Activated CD8-positive, alpha-beta memory T cell treated with anti-CD3 and anti-CD28 coated beads for 4 hours (primary cell): ENCODE measurements at places on chromosomes 11 and 22.

DNA sequence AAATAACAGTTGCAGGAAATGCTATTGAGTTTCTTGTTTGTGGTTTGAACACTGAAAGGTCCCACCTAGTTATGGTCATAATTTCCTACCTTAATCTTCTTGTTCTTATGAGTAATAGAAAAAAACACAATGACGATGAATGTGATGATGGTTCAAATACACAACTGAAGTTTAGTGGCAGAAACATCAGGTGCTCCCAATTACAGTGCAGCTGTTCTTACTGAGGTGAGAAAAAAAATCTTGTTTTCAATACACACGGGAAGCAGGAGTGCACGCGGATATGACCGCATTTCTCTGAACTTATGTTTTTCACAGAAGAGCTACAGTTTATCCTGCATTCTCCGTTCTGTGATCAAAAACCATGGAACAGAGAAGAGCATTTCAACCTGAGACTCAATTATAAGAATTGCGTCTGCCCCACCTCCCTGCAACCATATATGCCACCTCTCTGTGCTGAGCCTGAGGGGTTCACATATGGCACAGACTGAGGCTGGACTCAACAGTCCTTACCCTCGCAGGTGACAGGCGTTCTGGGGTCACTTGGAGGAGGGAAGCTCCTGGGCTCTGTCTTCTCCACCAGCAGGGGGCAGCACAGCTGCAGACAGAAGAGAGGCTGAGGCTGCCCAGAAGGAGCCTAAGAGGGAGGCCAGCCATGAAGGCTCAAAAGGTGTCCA lies 99.7 kb upstream of the IGLL5 start:
- DNase-seq = peak; percentile 46

DNA sequence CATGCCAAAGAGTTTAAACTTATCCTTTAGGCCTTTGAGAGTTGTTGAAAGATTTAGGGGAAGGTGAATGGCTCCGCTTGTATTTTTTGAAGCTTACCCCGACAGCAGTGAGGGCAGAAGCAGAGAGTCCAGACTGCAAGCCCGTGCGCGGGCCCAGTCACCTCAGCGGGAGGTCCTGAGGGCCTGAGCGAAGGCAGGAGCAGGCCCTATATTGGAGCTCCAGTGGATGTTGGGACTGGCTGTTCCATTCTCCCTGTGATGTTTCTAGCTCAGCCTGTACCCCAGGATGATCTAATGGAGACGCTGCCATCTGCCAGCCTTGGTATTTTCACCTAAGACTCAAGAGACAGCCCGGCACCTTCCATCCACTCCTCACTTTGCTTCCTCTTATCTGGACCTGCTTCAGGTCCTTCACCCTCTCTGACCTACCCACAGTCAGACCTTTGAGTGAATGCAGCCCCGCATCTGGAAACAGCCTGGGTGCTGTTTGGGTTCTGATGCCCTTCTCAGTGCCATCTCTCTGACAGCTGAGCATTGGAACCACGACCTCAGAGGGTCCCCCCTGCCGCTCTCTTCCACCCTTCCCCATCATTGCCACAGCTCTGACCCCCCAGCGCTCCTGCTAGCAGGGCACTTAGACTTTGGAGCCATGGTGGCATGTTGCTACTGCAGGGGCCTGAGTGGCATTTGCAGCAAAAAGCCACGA lies 628.2 kb upstream of the CADM1 start:
- no peak for DNase-seq

- no peak for DNase-seq
Observed at GRCh38 chr11:18492888-18493287, 33.9 kb downstream of the TSG101 start.

GRCh38 chr11:116263770-116264169 lies 509.0 kb downstream of the BUD13 start:
- DNase-seq = no peak

DNA sequence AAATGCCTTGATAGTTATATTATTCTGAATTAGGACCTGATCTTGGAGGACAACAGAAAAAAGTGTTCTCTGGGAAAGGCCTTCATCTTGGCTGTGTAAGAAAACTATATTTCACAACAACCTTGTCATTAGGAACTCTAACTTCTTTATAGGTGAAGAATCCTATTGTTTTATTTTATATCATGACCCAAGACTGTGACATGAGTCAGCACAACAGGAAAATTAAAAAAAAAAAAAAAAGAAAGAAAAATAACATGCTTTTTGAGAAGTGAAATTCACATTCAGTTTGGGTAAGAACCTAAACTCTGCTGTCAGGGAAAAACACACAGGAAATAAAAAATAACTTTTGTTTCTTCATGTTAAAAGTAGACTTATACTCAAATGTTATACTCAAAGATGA lies 11.7 kb upstream of the FOLR2 start:
- no peak for DNase-seq

GRCh38 chr22:19597399-19597735 lies 73.2 kb upstream of the CLDN5 start:
- peak; percentile 13 for DNase-seq

DNA sequence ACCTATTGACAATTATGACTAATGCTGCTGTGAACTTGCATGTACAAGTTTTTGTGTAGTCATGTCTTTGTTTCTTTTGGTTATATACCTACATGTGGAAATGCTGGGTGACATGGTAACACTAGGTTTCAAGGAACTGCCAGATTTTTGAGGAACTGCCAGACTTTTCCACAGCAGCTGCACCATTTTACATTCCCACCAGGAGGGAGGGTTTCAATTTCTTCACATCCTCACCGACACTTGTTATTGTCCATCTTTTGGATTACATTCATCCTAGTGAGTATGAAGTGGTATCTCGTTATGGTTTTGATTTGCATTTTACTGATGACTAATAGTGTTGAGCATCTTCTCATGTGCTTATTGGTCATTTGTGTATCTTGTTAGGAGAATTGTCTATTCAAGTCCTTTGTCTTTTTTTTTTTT lies 13.3 kb downstream of the CLDN5 start:
- no peak for DNase-seq

GRCh38 chr11:57905439-57905838 lies 118.2 kb upstream of the OR9Q1 start:
- DNase-seq = no peak

DNA sequence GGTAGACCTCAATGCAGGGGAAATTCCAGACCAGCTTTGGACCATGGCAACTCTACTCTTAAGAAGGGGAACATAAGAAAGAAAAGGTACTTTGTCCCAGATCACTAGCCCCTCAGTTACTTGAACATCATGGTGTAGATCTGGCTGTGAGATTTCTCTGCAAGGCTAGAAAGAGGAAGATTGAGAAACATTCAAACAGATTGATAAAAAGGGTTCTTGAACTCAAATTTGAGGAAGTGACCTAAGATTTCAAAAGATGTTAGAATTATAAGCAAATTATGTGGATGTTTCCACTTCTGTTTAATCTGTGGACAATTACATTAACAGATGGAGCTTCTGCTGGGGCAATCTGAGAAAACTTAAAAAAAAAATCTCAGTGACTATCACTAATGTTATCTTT lies 21.8 kb upstream of the UPB1 start:
- DNase-seq = no peak

- DNase-seq = no peak
Observed at GRCh38 chr11:17734986-17735817, 621 bp downstream of the KCNC1 start.

DNA sequence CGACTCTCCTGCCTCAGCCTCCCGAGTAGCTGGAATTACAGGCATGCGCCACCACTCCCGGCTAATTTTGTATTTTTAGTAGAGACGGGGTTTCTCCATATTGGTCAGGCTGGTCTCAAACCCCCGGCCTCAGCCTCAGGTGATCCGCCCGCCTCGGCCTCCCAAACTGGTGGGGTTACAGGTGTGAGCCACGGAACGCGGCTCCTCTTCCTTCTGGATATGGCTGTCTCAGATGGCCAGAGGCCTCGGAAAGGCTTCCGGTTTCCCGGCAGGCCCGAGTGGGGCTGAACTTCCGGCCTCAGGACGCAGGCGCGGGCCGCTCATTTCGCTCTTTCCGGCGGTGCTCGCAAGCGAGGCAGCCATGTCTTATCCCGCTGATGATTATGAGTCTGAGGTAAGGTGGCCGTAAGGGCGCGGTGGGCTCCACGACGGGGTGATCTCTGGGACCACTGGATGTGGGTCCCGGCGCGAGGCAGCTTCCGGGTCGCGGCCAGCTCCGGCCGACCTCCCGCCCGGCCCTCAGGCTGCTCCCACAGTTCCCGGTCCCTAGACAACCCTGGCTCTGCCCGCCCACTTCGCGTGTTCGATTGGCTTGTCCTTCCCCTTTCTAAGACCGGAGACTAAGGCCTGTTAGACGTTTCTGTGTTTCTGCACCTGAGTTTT lies at the start of gene EIF3L:
TSS of gene EIF3L (plus strand) at position 331 of the 663 bp plus-strand sequence. CDS start at position 362, 31 bp downstream.
- peak; percentile 78 for DNase-seq

DNA sequence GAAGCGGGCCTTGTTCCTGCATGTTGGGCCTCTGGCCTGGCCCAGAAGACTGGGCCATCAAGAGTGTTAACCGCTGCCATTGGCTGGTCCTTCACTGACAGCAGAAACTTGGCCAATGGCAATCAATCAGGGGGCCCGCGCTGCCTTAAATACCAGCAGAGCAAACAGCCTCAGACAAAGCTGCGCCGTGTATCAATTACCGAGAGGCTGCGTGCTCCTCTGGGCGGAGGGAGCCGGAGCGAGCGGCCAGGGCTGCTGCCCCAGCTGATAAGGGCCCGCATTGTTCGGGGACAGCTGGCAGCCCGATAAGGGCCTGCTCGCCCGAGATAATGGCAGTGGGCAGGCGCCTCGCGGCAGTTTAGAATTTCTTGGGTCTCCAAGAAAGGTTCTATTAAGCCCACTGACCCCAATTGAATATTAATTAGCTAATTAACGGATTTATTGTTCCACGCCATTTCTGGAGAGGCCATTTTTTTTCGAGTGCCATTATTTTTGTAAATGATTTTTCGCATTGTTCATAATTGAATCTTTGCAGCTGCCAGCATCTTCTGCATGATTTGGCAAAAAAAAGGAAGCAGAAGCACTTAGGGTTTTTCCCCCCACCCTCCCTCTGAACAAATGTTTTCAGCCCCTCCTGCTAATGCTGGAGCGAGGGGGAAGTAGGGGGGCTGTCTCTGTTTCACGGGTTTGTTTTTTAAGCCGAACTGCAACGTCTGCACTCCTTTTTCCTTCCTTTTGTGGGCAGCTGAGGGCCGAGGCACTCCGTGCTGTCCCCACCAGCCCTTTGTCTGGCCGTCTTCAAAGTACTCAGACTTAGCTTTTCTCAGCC lies 37.6 kb upstream of the RIC3 start:
- DNase-seq = no peak

- DNase-seq = no peak
Observed at GRCh38 chr11:125448136-125448535, 47.9 kb downstream of the FEZ1 start.

GRCh38 chr11:48154151-48154550 lies 62.5 kb upstream of the OR4B1 start:
- no peak for DNase-seq

DNA sequence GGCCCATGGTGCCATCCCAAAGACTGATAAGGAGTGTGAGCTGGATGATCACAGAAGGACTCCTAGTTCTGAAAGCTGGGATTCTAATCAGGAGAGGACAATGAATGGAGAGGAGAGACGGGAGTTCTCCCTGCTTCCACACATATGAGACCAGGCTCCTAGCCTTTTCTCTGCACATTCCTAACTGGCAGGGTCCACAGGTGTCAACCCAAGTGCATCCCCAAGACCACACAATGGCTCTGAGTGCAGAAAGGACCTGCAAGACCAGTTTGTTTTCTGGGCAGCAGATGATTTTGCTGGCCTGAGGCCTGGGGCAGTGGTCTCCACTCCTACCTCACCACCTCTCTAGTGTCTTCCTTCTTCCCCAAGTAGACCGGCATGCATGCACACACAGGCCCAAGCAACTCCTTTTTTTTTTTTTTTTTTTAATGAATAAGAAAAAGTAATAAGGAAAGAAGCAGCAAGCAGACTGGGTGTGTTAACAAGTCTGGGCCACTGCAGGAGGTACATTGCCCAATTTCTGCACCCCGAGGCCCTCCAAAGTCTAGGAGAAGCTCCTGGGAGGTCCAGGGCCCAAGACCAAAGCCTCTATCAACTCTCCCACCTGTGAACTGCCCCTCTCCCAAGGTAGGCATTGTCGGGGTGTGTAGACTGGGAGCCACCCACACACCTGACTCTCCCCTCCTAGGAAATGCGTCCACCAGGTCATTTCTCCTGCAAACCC lies 1.2 kb upstream of the TSKU start:
- no peak for DNase-seq

DNA sequence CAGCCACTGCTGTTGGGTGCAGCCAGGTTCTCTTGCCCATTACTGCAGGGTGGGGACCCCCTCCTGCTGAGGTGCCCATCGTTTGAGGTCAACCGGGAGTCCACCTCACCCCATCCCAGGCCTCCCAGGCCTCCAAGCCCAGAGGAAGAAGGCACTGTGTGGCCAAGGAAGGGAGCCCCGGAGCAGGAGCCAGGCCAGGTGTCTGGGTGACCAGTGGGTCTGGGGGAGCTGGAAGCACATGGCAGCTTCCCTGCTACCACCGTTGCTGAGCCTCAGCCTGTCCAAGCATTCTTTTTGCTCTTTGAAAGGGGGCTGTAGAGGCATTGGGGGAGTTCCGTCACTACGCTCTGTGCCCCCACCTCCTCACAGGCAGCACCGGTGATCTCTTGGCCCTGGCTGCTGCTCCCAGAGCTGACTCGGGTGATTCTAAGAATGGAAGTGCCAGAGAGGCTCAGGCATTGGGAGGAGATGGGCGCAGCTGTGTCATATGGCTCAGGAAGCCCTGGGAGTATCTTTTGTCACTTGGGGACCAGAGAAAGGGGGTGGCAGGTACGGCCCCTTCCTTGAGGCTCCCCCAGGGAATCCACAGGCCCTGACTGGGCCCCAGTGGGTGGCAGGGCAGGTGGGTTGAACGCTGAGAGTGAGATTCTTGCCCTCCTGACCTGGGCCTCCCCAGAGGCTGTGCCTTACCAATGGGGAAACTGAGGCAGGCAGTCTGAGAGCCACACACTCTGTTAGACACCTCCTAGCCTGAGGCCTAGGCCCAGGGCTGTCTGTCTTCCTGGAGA lies 1.9 kb downstream of the SEPTIN5 start:
- no peak for DNase-seq

DNA sequence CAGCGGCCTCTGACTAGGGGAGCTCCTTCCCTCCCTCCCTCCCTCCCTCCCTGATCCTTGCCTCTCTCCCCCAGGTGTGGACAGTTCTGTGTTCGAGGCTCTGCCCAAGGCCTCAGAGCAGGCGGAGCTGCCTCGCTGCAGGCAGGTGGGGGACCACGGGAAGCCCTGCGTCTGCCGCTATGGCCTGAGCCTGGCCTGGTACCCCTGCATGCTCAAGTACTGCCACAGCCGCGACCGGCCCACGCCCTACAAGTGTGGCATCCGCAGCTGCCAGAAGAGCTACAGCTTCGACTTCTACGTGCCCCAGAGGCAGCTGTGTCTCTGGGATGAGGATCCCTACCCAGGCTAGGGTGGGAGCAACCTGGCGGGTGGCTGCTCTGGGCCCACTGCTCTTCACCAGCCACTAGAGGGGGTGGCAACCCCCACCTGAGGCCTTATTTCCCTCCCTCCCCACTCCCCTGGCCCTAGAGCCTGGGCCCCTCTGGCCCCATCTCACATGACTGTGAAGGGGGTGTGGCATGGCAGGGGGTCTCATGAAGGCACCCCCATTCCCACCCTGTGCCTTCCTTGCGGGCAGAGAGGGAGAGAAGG lies 11.1 kb upstream of the POU2F3 start:
- no peak for DNase-seq

- DNase-seq = peak; percentile 34
Observed at GRCh38 chr22:40176921-40177737, 596 bp upstream of the TNRC6B start.
